Panc1 (cell line): ENCODE measurements at places on chromosomes 7 and 10.

DNA sequence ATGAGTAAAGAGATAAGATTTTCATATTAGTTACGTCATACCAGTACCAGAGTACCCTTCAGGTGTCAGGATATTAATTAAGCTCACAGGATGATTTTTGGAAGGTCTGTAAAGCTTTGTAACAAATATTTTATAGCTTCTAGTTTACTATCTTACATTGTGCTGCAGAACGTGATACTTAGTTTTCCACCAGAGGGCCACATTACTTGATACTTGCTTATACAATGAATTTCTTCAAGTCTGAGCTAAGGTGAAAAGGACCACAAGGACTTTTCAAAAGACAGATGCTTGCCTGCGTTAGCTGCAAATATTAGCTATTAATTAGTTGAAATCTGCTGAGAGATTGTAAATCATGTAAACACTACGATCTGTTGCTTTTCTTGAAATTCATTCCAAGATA, 12.2 kb downstream of the FOXP2 start:
- no peak for DNase-seq

DNA sequence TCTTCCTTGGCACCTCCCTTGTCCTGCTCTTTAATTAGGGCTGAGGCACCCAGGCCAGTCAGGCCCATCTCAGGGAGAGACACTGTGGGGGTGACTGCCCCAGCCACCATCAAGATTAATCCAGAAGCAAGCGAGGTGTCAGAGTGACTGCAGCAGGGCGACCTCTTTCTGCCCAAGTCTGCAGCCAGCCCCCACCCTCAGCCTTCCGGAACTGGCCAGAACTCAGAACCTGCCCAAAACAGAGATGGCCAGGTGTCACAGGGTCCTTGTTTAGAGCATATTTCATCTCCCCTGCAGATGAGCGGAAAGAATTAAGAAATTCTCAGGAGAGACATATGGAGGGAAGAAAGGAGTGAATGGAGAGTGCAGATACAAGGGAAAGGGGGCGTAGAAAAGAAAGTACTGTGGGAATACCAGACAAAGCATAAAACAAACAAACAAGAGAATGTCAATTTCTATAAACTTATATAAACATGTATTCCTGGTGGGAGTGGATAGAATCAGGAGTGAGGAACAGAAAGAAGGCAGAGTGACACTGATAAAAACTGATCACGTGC, 188.8 kb upstream of the NRP1 start:
- no peak for DNase-seq

- no peak for DNase-seq
These were observed 1306.6 kb downstream of the XPNPEP1 start for GRCh38 chr10:108616559-108617285.

GRCh38 chr10:102450124-102450373, 1.3 kb downstream of the C10orf95 start:
- DNase-seq: no peak

GRCh38 chr7:148972375-148972774, 55.9 kb downstream of the PDIA4 start:
- no peak for DNase-seq

GRCh38 chr10:130169136-130169859, 33.1 kb downstream of the GLRX3 start:
- no peak for DNase-seq

DNA sequence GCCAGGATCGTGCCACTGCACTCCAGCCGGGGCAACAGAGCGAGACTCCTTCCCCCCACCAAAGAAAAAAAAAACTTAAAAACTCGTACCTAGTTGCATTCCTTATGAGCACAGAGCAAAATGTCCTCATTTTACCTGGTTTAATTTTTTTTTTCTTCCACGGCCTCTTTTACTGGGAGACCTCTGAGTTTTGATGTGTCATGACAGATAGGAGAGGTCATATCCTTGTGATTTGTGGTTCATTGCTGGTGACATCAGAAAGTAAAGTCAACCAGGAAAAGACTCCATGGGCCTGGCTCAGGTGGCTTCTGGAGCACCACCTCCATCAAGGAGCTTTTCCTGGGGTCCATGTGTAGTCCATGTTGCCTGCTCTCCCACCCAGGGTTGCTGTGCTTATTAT, 26.3 kb downstream of the GTF2I start:
- no peak for DNase-seq

DNA sequence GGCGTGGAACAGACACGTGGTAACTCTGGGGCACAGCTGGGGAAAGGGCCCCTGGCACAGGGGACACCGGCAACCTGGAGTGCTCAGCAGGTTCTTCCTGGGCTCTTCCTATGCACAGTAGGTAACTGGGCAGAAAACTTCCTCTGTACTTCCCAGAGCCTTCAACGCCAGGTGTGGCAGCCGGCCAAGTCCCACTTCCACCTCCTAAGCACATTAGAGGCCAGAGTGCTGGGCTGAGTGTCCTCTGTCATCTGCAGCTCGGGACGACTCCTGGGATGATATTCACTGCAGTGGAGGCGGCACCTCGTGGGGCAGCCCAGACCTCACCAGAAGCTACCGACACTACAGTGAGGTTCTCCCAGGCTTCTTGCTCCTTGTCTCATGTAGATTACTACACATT, 114.5 kb downstream of the LARP4B start:
- DNase-seq: no peak

GRCh38 chr10:112666094-112666493, 219.1 kb downstream of the VTI1A start:
- DNase-seq: no peak

DNA sequence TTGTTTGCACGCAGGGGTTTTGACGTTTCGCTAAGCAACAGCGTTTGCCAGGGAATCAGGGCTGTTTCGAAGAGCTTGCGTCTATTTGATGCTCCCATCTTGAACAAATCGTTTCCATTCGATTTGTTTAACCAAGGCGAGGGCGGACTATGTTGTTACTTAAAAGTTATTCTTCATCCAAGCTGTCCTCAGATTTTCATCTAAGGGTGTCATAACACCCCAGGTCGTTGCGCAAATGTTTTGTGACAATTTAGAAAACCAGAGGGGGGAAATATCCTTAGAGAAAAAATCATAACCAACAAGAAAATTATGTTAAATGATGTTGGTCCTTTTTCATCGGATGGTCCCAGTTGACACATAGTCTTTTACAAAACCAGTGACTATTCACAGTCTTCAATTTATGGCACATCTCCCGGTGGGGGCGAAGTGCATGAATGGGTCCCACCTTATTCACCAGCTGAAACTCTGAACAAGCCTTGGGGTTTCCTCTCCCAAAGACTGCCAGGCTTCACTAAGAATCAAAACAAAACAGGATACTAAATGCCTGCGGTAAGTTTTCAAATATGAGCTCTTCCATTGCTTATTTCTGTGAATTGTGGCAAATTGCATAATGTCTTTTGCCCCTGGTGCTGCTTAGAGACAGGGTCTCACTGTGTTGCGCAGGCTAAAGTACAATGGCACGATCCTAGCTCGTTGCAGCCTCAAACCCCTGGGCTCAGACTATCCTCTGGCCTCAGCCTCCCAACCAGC, 109.9 kb downstream of the REEP3 start:
- no peak for DNase-seq

DNA sequence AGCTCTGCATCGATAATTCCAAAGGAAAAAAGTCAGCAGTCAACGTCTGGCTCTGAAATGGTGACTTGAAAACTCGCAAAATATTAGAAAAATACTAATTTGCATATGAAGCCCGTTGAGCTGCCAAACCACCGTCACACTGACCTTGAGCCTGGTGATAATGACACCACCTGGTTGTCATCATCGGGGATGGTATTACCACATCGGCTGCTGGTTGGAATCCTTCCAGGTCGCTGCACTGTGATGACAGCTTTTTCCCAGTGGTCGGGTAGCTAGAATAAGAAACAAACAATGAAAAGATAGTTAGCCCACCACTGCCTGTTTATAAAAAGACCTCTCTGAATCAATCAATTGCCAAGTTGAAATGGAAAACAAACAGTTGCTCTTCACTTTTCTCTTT, 41.6 kb downstream of the LAMB1 start:
- DNase-seq: no peak

DNA sequence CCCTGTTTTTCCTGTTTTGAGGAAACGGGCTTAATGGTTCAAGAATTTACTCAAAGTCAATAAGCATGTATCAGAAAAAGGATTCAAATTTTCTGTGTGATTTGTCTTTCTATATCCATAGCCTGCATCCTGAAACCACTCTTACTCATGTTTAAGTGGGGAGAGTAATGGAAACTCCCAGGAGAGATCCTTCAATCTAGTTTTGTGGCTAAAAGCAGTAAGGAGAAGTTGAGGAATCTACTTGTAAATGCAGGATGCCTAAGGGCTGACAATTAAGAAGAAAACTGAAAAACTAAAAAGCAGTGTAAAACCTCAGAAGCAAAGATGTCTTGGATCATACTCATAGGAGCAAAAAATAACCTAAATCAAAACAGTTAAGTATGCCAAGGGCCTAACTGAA, 68.1 kb upstream of the GRID1 start:
- no peak for DNase-seq

- no peak for DNase-seq
These were observed 269.2 kb downstream of the NRG3 start for GRCh38 chr10:82144153-82144552.

GRCh38 chr7:18400275-18400674, 95.3 kb upstream of the HDAC9 start:
- no peak for DNase-seq

- DNase-seq: no peak
These were observed 137.8 kb downstream of the SPAG6 start for GRCh38 chr10:22483132-22483531.

DNA sequence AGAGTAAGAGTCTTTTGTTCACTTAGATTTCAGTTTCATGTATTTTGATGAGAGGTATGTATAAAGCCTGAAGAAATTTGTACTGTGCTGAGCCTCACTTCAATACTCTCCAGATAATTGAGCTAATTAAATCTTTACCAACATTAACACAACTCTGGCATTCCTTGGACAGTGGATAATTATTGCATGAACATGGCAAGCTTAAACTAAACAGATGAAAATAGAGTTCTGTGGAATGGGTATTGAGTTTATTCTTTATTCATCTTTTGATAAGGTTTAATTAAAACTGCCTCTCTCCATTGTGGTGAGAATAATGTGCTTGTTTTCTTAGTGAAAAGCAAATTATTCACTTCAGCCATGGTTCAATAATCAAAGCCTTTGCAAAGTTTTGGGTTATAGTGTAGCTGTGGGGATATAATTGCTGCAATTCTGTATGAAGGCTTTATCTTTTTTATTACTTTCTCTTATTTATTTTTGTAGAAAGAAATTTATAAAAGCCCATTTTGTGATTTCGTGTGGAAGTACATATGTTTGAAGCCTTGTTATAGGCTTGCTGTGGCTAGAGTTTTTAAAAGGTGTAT, 126.4 kb upstream of the FZD1 start:
- DNase-seq: no peak

DNA sequence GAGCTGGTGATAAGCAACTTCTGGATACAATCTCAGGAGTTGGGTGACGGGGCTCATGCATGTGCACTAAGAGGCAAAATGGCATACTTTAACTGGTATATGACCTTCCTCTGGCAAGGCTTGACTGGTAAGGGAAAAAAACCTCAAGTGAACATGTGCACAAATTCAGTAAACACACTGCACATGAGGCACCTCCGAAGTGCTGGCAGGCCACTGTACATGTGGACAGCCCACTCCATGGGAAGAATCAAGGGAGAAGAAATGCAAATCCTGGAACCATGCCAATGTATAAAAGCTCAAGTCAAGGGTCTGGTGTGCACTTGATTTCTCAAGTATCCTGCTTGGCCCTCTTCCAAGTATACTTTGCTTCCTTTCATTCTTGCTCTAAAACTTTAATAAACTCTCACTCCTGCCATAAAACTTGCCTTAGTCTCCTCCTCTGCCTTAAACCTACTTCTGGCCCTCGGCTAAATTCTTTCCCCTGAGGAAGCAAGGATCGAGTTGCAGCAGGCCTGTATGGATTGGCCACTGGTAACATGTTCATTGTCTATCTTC, 167.2 kb downstream of the RAMP3 start:
- no peak for DNase-seq

DNA sequence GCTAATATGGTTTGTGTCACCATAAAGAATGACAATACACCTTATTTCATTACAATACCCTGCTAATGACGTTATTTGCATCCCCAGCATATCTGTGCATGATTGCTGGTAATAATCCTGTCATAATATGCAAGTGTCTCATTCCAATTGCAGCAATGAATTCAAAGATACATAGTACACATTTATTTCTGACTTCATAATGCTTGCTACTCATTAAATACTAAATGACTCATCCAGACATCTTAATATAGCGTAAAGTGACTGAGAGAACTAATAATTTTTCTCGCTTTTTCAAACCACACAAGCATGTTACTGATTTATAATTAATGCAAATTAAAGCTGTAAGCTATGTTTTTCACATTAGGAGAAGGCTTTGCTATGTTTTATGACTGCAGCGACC, 234.7 kb upstream of the MDFIC start:
- no peak for DNase-seq

DNA sequence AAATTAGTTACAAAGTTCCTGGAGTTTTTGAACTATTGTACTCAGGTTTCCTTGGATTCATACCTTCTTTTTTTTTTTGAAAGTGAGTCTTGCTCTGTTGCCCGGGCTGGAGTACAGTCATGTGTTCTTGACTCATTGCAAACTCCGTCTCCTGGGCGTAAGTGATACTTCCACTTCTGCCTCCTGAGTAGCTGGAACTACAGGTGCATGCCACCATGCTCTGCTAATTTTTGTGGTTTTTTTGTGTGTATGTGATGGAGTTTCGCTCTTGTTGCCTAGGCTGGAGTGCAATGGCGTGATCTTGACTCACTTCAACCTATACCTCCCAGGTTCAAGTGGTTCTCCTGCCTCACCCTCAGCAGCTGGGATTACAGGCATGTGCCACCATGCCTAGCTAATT, 22.3 kb downstream of the MCM10 start:
- DNase-seq: no peak

DNA sequence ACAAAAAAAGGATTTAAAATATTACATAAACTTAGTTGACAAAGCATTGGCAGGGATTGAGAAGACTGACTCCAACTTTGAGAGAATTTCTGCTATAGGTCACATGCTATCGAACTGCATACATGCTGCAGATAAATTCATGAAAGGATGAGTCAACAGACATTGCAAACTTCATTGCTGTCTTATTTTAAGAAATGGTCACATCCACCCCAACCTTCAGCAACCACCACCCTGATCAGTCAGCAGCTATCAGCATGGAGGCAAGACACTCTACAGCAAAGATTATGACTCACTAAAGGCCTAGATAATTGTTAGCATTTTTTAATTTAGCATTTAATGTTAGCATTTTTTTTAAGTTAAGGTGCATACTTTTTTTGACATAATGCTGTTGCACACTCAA, 73.6 kb downstream of the AGK start:
- DNase-seq: no peak

- DNase-seq: no peak
These were observed 199.5 kb downstream of the GFRA1 start for GRCh38 chr10:116073510-116073909.
